ENCODE measurements at places on chromosomes 2 and 18.

GRCh38 chr18:2699001-2699400, 43.5 kb downstream of the SMCHD1 start:
- no peak for DNase-seq

GRCh38 chr2:137951586-137951985, 12.7 kb upstream of the HNMT start:
- no peak for DNase-seq

GRCh38 chr2:186535861-186536260, 49.8 kb downstream of the ZC3H15 start:
- DNase-seq: no peak

GRCh38 chr2:125679903-125680302, 976.1 kb upstream of the GYPC start:
- DNase-seq: no peak

- no peak for DNase-seq
Observed at GRCh38 chr18:76660571-76661192, 161.7 kb upstream of the ZNF236 start.

- DNase-seq: no peak
Observed at GRCh38 chr2:163649080-163649479, 86.7 kb downstream of the FIGN start.

GRCh38 chr2:155372969-155373368, 674.5 kb downstream of the KCNJ3 start:
- no peak for DNase-seq

DNA sequence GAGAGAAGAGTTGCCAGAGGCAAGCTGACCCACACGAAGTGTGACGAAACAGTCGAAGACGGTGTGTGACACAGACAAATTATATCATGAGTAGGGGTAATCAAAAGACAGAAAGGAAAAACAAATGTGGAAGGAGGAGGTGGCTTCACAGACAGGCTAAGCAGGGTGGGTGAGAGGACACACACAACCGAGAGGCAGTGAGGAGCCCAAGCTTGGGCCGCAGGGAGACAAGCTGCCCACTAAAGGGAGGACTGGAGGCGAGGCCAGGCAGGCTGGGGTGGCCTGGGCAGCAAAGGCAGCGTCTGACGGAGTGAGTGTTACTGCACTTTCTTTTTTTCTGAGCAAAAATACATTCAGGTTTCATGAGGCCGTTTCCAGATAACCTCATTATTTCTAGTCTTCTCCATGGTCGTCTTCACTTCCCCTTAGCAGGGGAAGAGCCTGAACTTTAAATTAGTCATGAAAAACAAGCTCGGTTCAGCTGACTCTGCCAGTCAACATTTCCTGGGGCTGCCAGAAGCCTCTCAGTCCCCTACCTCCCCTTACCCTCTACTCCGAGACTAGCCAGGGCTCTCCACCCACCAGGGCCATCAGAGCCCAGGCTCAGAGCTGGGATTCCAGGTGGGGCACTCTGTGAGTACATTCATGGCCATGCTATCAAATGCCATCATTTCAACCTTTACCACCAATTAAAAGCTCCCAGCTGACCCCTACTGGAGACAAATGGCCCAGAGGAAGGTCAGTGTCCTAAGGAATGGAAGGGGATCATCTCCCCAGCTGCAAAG, 13.8 kb upstream of the ZFP36L2 start:
- no peak for DNase-seq

DNA sequence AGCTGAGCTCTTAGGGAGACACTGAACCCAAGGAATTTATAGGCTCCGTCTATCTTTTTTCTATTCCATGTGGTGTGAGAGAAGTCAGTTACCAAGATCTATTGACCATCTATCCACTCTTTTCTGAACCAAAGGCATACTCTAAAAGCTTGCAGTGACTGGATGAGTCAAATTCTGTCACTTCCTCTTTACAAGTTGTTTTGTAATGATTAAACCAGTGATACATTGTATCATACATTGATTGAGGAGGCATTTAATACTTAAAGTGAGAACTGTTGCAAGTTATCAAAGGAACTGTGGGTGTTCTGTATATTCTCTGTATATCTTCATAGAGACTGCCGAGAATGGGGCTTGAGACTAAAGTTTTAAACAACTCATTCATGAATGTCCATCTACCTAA, 188.8 kb downstream of the CAMKMT start:
- no peak for DNase-seq

DNA sequence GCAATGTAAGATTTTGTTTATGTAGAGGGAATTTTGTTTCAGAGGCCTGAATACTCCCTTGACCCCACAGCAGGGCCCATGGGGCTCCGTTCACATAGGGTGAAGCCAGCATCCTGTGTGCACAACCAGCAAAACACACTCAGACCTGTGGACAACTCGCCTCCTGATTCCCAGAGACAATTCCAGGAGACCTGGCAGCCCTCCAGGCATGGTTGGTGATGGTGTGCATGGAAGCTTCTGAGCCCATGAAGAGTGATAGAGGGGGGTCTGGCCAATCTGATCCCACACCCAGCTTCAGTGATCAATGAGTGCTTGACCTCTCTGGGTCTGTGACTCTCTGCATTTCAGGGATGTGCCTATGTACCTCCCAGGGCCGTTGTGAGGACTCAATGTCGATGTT, 91.0 kb upstream of the RAB6C start:
- no peak for DNase-seq

- DNase-seq: no peak
Observed at GRCh38 chr2:66024391-66024790, 410.5 kb upstream of the MEIS1 start.

GRCh38 chr2:85787282-85787980, 33.6 kb downstream of the ATOH8 start:
- no peak for DNase-seq

- DNase-seq: no peak
Observed at GRCh38 chr2:27716301-27717069, 52.8 kb downstream of the SLC4A1AP start.

DNA sequence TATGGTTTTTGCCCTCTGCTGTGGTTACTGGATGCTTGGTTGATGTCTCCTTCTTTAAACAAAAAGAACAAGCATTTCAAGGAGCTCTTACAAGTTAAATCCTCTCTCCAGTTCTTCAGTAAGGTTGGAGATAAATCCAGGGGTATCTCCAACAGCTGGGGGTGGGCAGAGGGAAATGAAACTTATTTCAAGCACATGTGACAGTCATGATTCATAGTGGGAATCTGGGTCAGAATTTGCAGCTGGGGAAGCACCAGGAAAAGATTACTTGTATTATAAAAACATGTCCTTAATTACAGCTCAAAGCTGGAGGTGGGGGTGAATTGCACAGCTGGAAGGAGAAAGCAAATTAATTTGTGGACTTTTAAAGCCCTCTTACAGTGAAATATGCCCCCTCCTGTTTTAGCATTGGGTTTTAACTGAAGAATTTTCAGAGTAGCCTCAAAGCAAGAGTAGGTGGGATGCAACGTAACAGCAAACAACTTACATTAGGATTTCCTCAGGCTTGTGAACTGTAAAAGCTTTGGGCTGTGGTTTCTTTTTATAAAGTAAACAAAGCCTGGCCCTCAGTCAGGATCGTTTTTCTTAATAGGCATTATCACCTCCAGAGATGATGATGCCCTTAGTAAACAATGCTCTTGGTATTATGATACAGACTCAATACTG, 596.4 kb downstream of the NYAP2 start:
- no peak for DNase-seq

DNA sequence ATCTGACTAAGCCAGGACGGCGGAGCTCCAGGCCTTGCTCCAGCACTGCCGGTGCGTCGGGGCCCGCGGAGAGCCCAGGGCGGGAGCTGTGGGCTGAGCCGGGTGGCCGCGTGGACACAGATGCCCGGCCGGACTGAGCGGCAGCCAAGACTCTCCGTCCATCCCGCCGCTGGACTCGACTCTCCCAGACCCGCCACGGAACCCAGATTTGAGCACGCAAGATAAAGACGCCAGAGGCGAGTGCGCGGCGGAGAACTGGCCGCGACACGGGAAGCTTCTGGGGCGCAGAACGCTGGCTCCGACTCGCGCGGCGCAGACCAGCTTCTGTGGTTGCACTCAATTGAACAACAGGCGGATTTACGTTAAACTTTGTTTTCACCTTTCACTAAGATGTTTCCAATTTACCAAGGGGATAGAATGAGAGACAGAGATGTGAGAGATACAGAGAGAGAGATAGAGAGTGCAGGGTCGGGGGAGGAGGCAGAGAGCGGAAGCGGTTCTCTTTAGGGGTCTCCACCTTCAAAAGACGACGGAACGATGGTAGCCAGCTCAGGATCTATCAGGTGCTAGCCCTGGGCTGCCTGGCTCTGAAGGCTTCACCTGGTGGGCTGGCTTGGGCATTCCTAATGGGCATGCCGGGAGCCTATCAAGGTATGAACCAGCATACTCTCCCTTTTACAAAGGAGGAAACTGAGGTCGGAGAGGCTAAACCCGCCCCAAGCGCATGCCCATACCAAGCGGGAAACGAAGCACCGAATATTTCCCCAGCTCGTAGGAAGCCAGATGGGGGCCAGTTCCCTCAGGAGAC, 10.4 kb upstream of the EN1 start:
- DNase-seq: no peak

DNA sequence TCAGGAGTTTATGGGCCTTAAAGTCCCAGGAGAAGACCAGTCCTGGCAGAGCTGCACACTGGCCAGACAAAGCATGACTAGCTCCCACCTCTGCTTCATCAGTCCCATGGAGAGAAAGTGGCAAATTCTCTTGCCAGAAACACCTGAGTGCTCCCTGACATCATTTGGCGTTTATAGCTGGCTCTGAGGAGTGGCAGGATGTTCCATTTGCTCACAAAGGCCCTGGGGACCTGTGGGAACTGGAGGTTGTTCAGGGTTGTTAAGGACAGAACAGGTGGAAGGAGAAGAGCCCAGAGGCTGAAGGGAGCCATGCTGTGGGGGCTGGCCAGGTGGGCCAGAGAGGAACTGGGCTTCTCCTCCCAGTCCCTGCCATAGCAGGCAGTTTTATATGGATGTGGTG, 56.1 kb downstream of the RPL37A start:
- DNase-seq: peak; percentile 65

GRCh38 chr2:203649176-203649814, 57.1 kb upstream of the CD28 start:
- no peak for DNase-seq

DNA sequence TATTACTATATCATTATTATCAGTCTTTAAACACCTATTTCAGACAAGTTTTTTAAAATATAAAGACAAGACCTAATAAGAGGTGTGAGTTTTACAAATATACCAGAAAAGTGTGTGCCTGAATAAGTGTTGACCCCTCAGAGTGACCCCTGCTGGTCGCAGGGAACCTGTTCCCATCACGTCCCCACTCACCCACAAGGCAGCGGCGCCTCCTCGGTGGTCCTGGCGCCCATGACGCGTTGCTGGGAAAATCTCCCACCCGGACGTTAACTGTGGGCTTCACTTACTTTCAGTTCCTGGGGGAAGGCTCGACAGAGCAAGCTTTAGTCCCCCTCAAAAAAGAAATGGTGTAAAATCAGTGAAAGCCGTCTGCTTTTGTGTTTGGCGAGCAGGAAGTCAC, 93.5 kb downstream of the TMEM18 start:
- DNase-seq: no peak

DNA sequence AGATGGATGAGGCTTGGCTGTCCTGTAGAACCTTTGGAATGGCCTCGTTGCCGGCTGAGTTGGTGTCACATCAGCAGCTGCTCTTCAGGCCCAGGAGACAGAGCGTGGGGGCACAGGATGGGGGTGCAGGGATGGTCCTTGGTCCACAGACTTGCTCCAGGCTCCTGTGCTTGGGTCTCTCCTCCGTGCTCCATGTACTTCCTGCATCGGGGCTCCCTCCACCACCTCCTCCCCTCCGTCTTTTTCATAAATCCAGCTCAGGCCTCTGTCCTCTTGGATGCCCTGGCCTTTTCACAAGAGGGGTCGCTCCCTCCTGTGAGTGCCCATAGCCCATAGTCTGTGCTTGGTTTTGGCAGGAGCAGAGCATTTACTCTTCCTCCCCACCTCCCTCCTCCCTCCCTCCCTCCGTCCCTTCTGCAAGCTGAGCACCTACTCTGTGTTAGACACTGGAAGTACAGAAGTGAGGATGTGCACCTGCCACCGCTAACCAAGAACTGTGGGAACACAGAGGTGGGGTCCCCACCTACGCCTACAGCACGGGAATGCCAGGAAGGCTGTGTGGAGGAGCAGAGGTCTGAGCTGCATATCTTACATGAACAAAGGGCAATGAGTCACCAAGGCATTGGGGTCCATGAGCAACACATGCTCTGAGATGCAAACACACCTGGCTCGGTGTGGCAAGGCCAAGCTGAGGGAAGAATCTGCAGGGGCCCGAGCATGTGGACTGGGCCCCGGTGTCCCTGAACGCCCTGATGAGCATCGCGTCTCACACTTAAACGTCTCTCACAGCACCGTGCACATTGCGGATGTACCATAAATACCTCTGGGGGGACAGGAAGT, 458.7 kb upstream of the HS6ST1 start:
- no peak for DNase-seq

GRCh38 chr2:237254369-237254861, 159.5 kb downstream of the COL6A3 start:
- DNase-seq: no peak

DNA sequence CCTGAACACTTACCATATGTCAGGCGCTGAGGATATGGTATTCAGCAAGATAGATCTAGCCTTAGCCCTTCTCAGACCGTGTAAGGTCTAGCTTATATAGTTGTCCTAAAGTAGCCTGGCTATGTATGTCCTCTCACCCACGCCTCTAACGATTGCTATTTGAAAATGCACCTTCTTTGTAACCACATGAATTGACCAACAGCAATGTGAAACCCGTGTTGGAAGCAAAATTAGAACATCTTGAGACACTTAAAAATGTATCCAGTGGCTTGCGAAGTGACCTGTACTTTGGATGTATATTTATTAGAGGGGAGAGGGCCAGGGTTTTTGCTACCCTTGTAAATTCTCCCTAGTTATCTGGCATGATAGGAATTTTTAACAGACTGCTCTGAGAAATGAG, 860.0 kb upstream of the ZEB2 start:
- DNase-seq: no peak

GRCh38 chr18:56851774-56852173, 200.6 kb downstream of the WDR7 start:
- no peak for DNase-seq

DNA sequence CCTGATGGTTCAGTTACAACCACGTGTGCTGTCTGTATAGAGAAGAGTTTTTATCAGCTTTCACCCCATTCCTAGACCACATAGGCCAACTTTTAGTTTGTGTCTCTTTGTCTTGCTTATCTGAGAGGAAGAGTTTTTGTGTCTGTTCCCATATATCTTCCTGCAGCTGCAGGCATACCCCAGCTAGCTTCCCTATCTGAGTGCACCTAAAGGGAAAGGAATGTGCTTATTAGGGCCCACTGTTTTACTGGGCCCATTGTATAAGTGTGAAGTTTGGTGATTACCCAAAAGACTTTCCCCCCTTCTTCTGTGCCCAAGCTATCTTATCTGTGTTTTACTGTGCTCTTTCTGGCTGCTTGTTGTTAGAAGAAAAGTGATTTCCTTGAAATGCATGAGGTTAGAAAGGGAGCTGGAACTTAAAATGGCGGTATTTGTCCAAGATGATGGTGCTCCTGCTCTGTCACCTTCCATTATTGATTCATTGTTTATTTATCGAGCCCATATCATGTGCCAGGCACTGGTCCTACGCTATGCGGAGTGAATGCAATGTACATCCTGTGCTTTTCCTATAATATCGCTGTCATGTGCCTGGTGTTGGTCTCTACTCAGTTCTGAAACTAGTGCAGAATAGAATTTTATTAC, 57.2 kb downstream of the NYAP2 start:
- no peak for DNase-seq

Data from DMS 273 treated with DMSO at 0.1 percent for 48 hours (cell line).